NAMALWA (cell line): ENCODE measurements at places on chromosomes 3 and 15.

- DNase-seq, result no peak
Measured at GRCh38 chr3:194512895-194513601, 26.2 kb upstream of the ATP13A3 start.

- peak; percentile 59 for DNase-seq
Measured at GRCh38 chr3:171833789-171834460, 9.2 kb upstream of the TMEM212 start.

GRCh38 chr3:112350018-112350810 is 17.3 kb downstream of the CD200 start:
- no peak for DNase-seq

- DNase-seq, result no peak
Measured at GRCh38 chr15:59313641-59314332, 58.9 kb downstream of the MYO1E start.

- DNase-seq, result no peak
Measured at GRCh38 chr3:127630811-127631714, 2.1 kb downstream of the PODXL2 start.
